ENCODE measurements at places on chromosomes 5 and 9.

DNA sequence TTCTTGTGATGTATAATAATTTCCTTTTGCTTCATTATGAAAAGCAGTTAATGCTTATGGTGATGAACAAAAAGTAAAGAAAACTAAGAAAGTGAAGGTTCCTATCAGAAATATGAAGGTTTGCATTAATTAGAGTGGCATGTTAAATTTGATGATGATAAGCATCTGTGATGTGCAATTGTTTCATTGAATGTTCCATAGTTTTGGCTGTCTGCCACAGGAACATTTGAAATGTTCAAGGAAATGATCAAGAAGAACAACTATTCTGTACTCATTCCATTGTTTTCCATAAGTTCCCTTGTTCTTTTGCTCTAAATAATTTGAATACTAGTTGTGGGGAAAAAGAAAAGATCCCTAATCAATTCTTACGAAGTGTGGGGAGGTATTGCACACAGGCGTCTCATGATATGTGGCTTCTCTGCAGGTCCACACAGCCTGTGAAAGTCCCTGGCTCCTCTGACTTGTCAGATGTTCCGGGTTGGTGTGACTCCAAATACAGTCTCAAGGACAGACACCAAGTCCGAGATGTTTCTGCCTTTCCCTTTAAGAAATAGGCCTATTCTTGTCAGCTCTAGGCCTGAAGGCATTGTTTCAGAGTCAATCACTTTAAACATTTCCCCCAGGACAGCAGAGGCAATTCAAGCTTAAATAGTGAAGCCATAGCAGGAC is 152.6 kb upstream of the MAST4 start:
- DNase-seq = no peak

DNA sequence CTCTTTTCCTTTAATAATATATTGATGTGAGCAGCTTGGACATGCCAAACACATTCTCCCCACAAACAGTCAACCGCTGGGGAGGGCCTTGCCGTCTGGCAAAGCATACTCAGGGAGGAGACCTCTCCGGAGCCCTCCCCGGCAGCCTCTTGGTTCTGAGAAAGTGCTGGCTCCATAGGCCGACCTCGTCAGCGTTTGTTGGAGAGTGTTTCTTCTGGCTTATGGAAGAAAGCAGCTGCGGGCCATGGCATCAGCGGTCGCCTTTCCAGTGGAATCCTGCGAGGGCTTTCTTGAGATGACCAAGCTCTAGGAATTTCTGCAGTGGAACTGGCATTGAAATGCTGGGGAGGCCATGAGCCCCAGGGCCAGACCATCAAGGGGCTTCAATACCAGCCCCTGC is 405.7 kb upstream of the IRX4 start:
- no peak for DNase-seq

GRCh38 chr9:79107911-79108676 is 463.7 kb upstream of the TLE4 start:
- DNase-seq = no peak

GRCh38 chr5:34045996-34046395 is 3.0 kb upstream of the C1QTNF3 start:
- DNase-seq = peak; percentile 34

DNA sequence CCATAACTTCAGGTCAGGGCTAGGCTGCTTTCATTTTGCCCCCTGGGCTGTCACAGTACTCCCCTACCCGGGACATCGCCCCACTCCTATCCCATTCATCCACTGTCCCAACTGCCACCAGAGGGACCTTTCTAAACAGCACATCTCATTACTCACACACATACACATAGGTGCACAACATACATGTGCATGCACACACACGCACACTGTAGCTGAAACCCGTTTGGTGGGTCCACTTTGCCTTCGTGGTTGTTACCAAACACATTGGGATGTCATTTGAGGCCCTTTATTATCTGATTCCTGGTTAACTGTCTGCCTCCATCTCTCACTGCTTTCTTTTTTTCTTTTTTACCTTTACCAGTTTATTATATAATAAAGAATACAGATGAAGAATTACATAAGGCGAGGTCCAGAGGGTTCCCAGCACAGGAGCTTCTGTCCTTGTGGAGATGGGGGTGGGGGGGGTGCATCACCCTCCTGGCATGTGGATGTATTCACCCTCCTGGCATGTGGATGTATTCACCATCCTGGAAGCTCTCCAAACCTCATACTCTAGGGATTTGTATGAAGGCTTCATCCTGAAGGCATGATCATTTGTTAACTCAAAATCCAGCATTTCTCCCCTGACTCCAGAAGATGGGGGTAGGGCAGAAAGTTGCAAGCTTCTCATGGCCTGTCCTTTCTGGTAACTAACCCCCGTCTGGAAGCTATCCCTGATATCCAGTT is 186.0 kb downstream of the GOLPH3 start:
- DNase-seq = peak; percentile 71

DNA sequence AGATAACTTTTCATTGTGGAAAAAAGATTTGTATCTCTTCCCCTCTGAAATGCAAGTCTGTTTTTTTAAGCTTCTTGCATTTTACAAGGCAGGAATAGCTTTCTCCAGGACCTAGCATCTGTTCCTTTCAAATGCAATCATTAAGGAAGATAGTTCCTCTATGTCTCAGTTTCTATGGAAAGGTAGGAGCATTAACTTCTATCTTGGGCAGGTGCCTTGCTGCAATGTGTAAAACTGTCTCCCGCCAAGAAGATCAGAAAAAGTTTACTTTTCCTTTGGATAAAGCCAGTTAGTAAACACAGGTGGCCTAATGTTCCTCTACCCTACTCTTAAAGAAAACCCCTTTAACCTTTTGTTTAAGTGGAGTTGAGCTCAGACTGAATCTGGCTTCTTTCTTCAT is 560.6 kb upstream of the CYLC2 start:
- DNase-seq = no peak

DNA sequence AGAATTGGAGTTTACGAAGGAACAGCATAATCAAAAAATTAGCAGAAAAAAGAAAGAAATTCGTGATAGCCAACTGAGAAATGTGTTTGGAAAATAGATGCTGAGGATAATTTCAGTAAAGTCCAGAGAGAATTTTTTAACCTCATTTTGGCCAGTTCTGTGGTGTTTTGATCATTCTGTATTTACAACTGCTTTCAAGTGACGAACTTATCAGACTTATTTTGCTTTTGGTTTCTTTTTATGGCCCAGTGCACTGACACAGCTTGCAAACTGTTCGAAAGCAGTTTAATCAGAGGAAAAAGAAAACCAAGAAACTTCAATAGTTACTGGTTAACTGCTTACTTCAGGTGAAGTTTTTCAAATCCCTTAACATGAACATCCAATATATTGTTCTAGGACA is 1.9 kb downstream of the SDHA start:
- DNase-seq = no peak

- peak; percentile 79 for DNase-seq
These were observed at the start of gene PCDHGA12 for GRCh38 chr5:141430332-141431113. Gene PCDHGA12, plus strand, starts transcription at chr5:141430507. Its CDS starts 253 bp downstream, at chr5:141430760.

GRCh38 chr5:33075731-33076130 is 364.6 kb downstream of the NPR3 start:
- DNase-seq = no peak

Measured in AG08396 (cell line).